Esophagus squamous epithelium (tissue), 5 donors: ENCODE measurements at places on chromosomes 4 and X.

DNA sequence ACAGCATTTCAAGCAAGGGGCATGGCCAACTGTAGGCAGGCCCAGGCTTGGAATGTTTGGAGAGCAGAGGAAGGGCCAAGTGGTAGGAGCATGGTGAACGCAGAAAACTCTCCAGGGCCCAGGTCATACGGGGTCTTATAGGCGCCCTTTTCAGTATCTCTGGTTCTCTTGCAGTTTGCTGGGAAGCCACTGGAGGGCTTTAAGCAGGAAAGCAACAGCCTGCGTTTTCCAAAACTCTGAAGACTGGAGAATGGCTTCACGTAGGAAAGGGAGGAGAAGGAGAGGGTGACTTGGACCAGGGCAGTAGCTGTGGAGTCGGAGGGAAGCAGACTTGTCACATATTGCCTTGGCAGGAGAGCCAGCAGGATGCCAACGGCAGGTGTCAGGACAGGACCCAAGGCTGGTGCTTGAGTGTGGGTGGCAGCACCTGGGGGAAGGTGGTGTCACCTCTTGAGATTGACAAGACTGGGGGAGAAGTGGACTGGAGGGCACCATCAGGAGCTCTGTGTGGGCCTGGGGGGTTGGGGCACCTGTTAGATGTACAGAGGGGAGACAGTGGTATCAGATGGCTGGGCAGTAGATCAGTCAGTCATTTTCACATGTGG lies 21.9 kb downstream of the TKTL1 start:
- DNase-seq = no peak

DNA sequence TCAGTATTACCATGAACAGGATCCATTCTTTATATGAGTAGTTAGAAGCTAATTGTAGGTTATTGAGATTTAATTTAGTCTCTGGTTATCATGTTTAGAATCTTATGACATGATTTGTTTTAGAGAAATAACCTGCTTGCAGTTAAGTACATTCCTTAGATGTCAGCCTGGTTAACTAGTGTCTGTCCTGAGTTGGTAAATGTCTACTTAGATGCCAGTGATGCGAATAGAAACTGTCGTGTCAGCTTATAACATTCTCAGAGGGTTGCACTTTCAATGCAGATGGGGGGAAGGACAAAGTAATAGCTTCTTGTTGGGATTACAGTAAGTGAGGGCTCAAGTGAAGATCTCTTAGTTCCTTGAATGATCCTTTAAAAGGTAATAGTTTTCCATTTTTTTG lies 227.8 kb upstream of the SPRY1 start:
- no peak for DNase-seq

DNA sequence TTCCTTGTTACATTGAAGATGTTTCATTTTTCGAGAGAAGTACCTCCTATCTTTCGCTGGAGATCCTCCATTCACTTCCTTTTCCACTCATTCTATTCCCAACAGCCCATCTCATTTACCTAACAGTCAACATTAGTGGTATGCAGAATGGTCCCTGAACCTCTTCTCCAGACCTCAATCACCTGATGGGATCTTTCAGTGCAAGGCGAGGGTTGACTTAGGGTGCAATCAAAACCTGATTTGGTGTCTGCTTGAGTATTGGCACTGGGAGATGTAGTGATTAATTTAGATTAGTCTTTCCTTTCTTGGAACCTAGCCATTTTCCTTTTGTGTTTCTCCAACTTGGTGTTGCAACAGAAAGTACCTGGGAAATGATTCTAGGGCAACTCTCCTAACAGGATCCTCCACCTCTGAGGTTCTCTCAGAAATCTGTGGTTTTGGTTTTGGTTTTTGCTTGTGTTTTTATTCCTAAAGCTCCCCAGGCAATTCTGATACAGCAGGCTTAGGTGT lies 18.4 kb downstream of the DDX3X start:
- DNase-seq = no peak

DNA sequence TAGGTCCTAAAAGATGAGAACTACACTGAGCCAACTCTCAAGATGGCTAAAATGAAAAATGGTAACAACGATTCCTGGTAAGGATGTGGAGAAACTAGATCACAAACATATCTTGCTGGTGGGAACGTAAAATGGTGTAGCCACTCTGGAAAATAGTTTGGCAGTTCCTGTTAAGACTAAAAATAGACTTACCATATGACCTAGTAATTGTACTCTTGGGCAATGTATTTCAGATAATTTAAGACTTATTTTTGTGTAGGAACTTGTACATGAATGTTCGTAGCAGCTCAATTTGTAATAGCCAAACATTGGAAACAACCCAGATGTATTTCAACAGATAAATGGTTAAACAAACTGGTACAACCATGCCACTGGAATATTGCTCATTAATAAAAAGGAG lies 106.2 kb downstream of the HDAC8 start:
- no peak for DNase-seq

DNA sequence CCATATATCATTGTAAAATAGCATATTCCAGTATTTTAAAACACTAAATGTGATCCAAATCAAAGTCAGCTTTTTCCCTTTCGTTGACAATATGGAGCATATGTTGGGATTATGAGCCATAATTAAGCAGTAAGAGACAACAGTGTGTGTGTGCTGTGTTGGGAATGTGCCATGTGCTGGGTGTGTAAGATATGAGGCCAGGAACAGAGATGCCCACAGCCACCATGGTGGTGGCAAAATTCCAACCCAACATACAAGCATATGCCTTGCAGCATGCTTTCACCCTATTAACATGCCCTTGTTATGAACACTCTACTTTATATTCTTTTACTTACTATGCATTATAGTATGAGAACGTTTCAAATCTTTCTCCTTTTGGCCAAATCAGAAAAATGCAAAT lies 1560.4 kb upstream of the TENM3 start:
- DNase-seq = no peak

GRCh38 chr4:82380831-82381230 lies 7.0 kb upstream of the HNRNPD start:
- DNase-seq = no peak

DNA sequence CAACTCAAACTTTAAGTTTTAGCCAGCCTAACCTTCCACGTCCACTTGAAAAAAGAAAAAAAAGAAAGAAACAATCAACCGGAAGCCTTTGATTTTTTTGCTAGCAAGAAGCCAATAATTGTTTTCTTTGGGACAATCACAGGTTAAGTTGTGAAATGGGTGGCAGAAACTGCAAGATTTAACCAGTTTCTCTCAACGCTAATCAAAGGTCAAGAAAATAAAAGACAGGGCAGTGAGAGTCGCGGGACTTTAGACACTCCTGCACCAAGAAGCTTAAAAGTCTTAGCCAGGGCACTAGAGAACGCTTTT lies 1.0 kb downstream of the ACSL1 start:
- DNase-seq = no peak

DNA sequence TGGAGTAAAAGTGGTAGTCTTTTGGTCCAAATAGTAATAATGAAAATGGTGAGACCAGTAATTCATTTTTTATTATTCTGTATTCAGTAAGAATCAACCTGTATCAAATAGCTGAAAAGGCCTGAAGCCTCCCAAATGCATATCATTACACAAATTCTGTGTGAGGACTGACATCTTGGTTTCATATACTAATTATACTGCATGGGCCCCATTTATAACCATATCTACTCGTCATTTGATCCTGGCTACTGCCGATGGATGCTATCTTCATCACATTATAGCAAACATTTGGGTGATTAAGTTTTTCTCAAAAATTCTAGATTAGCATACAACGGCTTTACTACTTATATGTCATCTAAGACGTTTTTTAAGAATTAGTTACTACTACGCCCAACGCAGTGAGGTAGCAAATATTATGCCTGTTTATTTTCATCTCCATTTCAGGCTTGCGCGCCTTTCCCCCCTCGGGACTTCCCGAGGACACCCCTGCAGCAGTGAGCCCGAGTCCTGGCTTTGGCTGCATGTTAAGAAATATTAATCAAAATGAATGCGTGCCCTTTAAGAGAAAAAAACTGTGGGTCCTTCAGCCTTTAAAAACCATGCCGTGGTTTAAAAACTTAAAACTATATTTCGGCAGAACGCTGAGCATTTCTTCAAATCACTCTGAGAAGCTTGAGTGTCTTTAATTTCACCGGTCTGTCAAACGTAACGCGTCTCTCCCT lies 814 bp upstream of the MMAA start:
- no peak for DNase-seq

DNA sequence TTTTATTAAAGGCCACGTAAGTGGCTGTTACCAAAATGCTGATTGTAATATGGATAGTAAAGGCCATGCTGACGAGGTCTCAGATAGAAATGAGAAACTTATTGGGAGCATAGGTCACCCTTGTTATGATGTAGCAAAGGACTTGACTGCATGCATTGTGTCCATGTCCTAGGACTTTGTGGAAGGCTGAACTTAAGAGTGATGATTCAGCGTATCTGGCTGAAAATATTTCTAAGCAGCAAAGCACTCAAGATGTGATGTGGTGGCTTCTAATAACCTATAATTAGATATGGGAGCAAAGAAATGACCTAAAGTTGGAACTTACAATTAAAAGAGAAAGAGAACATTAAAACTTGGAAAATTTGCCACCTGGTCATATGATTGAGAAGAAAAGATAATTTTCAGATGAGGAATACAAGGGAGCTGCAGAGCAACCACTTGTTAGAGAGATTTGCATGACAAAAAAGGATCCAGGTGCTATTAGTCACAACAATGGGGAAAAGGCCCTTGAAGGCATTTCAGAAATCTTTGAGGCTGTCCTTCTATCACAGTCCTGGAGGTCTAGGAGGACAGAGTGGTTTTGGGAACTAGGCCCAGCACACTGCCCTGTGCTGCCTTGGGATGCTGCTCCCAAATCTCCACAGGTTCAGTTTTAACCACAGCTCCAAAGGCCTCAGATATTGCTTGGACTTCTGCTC lies 793.7 kb upstream of the LCORL start:
- DNase-seq = no peak

GRCh38 chr4:112726041-112726440 lies 89.1 kb downstream of the LARP7 start:
- DNase-seq = no peak

- DNase-seq = no peak
Measured at GRCh38 chr4:7915875-7916242, 23.8 kb downstream of the AFAP1 start.

- DNase-seq = no peak
Measured at GRCh38 chr4:4488405-4489404, 53.1 kb downstream of the STX18 start.

DNA sequence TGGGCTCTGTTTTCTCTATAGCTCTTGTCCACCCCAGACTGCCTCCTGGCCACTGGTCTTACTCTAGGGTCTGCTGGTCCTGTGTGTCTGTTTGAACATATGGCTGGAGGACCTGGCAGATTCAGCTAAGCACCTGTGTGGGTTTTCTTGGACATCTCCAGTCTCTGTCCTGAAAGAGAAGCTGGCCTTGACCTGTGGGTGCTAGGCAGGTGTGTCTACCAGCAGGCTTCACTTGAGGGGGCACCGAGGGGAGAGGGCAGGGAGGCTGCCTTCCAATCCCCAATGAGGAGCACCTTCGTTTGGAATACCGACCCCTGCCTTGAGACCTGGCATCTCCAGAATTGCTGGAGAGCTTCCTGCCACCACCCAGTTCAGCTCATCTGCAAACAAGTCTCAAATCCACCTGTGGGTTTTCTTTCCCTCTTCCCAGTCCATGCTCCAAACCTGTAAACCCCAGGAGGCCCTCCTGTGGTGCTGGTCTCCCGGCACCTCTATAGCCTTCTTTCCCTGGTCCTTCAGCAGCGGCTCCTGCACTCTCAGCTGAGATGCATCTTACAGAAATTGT lies 45.2 kb downstream of the HTRA3 start:
- no peak for DNase-seq

- DNase-seq = no peak
Measured at GRCh38 chr4:146342600-146343192, 128.4 kb downstream of the REELD1 start.

DNA sequence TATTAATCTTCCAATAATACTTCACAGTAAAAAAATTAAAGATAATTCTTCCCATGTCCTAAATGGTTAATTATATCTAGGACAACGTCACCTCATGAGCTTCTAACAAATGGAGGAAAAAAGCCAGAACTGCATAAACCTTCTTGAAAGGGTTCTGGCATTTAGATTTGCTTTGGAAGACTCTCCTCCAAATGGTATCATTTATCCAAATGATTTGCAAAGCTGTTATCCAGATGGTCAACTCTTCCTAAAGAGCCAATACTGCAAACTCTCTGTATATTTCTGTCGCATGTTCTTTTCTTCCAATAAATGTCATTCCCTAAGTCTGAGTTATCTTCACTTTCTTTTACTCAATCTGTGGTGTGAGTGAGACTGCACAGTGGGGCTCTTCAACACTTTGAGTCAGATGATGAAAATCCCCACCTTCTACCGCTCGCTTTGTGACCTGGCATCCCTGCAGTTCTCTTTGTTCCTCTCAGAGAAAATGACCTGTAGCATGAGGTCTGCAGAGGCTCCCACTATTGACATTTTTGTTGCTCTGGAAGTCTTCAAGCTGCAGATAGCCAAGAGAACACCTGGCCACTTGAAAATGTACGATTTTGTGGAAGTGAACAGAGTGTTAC lies 52.9 kb downstream of the TMEM150C start:
- no peak for DNase-seq

DNA sequence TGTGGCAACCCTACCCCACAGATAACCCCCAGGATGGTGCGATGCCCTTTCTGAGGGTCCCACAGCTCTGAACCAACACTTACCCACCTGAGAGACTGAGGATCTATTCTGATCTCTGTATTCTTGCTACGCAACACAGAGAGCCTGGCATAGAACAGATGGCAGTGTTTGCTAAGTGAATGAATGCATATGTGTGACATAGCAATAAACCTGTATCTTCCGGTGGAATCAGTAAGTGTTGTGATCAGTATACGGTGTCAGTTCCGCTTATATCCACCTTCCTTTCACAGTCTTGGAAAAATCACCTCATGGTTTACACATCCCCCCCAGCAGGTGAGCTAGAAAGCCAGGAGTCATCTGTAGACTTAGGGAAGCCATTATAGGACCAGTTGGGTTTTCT lies 5.9 kb upstream of the HSD17B10 start:
- DNase-seq = no peak

- DNase-seq = no peak
Measured at GRCh38 chrX:20452487-20452886, 185.8 kb upstream of the RPS6KA3 start.

DNA sequence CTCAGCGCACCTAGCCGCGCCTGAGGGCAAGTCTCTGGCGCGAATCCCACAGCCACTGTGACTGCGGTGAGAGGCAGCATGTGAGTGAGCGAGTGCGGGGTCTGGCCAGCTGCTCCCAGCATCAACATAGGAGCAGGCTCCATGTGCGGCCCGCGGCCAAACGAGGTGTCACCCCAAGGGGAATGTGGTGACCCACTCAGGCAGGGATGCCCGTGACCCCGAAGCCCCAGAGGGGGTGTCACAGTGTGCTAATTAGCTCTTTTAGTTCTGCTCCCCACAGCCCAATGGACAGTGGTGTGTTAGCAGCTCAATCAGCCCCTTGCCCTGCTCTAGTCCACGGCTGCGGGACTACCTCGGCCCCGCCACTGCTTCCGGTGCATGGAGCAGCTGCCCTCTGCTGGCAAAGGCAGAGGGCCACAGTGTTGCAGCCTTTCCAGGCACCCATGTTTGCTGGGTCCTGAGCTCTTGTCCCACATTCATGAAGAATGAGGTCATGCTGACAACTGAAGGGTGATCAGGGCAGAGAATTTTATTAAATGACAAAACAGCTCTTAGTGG lies 61.4 kb downstream of the AGA start:
- DNase-seq = no peak
